ENCODE measurements at places on chromosomes 3 and 15. TPM values are rescaled to one million over a fixed set of nuclear protein-coding genes. Genes with fewer than 3 reads are reported as not detected.

Gene RBMS3
- 87.1 TPM for total RNA-seq

Gene PHC3
- 84.5 TPM for total RNA-seq

Gene HYAL1
- total RNA-seq = 10.6 TPM

Gene STRA6
- not detected for total RNA-seq

Gene BNC1
- total RNA-seq = 0.19 TPM

Gene PRTG
- total RNA-seq = 1.0 TPM

DNA sequence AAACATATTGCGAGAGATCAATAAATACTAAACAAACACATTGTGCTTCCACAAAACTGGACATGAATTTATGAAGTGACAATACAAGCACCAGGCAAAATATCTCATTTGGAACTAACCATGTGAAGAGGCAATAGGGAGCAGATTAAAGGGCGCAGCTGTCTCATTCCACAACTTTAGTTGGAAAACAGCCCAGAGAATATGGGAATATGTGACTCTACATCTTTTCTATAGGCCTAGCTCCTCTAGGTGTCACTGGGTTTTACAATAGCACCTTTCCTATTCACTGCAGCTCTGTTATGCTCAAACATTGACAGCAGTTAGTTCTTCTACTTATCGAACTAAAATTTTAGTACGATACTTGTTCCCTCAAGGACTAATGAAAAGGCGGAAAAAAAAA lies 866.3 kb upstream of the GBE1 start:
- DNase-seq = no peak

DNA sequence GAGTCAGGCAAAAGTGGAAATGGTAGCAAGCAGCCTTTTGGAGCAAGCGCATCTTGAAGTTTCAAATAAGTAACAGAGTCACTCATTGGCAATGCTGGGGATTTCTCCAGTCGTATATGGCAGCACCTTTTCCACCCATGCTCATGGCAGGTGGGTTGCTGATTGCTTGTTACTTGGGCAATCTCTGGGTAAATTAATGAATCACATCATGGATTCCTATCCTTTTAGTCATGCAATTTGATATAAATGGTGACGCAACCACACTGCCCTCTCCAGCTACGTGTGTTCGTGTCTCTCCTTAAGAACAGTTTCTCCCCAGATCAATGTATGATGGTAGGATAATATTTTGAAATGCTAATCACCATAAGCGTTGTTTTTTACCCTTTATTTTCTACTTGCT lies 339.9 kb upstream of the KCNH8 start:
- no peak for DNase-seq

GRCh38 chr3:56684029-56684428 lies 964 bp upstream of the TASOR start:
- DNase-seq = no peak
